ENCODE measurements at places on chromosomes 12 and 14. TPM values are rescaled to one million over a fixed set of nuclear protein-coding genes. Genes with fewer than 3 reads are reported as not detected.

DNA sequence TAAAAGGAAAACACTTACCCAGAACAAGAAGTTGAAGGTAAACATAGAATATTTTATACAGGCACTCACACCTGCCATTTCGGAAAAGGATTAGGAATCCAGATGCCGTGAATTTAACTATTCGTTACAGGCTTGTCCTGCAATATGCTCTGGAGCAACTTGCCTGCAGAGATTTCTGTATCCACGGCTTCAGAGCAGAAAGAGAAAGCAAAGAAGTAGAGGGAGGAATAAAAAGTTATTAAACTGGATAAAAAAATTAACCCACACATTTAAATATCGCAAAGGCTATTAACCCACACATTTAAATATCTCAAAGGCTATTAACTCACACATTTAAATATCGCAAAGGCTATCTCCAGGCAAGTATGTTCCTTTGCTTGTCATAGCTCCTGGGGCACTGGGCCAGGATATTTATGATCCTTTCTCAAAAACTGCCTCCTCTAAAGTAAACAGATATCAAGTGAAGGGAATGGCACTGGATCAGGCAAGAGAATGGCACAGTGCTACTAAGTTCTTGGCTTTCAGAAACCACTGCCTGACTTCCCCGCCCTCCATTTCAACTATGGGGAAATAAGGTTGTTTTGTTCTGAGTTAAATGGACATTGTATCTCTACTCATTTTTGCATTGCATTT lies at the start of gene TSPAN8:
TSPAN8 (minus strand) TSS at position 399 of the 633 bp plus-strand sequence; CDS start at position 78, 321 bp downstream.
- H3K36me3 ChIP-seq: no peaks in the 10 kb centered on the region
- DNase-seq: no peak
- peaks cover 14% of the 10 kb centered on the region for H3K4me1 ChIP-seq
- no peak within 1 kb of the TSS for H3K27ac ChIP-seq

DNA sequence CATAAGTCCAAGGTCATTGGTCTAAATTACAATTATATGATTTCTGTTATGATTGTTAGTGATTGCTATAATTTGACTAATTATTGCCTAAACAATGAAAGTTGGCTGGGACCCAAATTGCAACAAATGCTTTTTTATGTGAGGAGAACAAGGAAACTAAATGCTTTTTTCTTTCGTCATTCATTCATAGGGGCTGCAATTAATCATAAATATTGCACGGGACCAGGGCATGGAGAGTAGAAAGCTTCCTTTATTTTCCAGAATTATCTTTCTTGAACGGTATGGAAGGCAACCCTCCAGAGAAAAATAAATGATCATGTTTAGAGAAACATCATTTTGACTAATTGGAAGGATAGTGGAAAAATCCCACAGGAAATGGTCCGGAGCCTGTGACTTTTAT lies 32.6 kb upstream of the ARHGAP5 start:
- no peak for DNase-seq
- no peaks in the 10 kb centered on the region for H3K4me1 ChIP-seq
- H3K36me3 ChIP-seq: no peaks in the 10 kb centered on the region

DNA sequence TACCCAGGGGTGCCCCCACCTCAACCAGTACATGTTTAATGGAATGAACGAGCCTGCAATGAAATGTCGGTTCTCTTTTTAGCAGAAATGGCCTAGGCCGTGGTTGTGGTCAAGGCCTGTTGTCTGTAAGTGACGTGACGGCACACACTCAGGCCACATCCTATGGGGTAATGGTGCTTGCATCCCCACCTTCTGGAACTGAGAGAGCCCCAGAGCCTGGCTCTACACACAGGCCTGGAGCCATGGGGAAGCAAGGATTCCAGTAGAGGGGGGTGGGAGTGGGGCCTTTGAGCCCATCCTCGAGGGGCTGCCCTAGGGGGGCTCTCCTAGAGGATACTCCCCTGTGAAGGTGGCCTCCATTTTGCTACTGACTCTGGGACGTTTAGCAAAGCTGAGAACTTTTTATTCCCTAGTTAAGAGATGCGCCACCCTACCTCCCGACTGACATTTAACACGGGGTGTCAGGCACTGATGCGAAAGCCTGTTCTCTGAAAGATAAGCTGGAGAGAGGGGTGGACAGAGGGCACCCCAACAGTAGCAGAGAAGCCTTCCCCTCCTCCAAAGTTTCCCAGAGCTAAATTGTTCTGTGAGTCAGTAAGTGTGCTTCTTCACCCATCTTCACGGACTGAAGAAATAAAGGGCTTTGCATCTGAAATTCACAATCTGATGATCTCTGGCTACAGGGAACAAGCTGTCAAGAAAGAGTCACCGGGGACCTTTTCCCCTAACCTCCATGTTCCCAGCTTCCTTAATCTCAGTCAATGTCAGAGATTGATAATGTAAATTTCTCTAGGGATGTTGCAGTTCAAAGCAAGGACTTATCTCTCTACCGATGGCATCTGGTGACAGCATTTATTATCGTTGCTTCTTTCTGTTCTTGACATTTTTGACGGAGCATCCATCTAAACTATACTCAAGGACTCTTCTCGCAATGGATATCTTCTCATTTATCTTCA lies 6.8 kb downstream of the RIN3 start:
- peaks cover 8% of the 10 kb centered on the region for H3K4me1 ChIP-seq
- H3K27ac ChIP-seq: no peak overlapping the region
- DNase-seq: peak; percentile 46
- H3K4me3 ChIP-seq: no peak overlapping the region
- H3K27me3 ChIP-seq: no peaks in the 10 kb centered on the region

DNA sequence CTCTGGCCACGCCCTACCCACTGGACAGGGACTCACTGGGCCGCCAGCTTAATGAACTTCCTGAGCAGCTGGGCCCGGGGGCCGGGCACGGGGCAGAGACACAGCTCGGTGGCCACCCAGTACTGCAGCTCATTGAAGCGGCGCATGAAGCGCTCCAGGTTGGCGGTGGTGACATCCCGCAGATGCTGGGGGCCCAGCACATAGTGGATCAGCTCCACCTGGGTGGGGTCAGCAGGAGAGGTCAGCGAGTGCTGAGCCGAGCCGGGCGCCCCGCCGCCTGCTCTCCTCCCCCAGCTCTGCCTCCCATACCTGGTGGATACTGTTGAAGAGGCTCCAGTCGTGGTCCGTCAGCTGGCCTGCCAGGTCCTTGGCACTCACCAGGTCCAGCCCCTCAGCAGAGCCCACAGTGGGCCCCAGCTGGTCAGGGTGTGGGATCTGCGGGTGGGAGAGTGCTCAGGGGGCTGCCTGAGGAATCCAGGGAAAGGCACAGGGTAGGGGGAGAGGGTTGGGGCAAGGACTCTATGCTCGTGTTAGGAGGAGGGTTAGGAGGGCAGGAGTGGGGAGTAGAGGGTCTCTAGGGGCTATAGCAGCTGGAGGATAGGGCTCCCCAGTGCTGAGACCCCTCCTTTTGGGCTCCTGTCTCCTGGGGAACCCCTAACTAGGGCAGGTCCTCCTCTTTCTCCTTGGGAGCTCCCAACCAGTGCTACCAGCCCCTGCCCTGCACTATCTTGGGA lies 15.5 kb upstream of the ENDOU start:
- no peak overlapping the region for H3K27ac ChIP-seq
- no peak overlapping the region for H3K4me3 ChIP-seq
- H3K36me3 ChIP-seq: no peaks in the 10 kb centered on the region
- DNase-seq: no peak

DNA sequence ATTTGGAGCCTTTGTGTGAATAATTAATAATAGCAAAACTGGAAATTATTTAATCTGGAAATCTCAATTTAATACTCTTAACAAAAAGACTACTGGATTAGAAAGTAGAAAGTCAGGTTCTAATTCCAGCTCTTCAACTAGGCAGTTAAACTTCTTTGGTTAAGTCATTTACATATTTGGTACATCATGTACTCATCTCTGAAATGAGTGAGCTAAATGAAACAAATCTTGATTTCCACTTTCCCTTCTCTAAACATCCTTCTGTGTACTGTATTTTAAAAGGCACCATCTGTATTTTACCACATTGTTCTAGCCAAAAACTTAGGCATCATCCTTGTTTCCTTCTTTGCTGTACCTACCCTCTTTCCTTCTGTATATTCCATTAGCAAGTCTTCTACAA lies 26.9 kb downstream of the CRADD start:
- no peak overlapping the region for H3K27ac ChIP-seq
- no peaks in the 10 kb centered on the region for H3K27me3 ChIP-seq
- no peaks in the 10 kb centered on the region for H3K36me3 ChIP-seq
- H3K4me1 ChIP-seq: peaks cover 31% of the 10 kb centered on the region

- H3K4me1 ChIP-seq: peaks cover 7% of the 10 kb centered on the region
- no peak for DNase-seq
- H3K36me3 ChIP-seq: no peaks in the 10 kb centered on the region
- no peak overlapping the region for H3K4me3 ChIP-seq
- H3K27ac ChIP-seq: no peak overlapping the region
These were observed 51.4 kb upstream of the TMX1 start for GRCh38 chr14:51188566-51189185.

- H3K36me3 ChIP-seq: no peaks in the 10 kb centered on the region
- H3K4me3 ChIP-seq: no peak overlapping the region
- DNase-seq: no peak
- no peak overlapping the region for H3K27ac ChIP-seq
These were observed 34.8 kb upstream of the CLEC14A start for GRCh38 chr14:38290601-38291188.

DNA sequence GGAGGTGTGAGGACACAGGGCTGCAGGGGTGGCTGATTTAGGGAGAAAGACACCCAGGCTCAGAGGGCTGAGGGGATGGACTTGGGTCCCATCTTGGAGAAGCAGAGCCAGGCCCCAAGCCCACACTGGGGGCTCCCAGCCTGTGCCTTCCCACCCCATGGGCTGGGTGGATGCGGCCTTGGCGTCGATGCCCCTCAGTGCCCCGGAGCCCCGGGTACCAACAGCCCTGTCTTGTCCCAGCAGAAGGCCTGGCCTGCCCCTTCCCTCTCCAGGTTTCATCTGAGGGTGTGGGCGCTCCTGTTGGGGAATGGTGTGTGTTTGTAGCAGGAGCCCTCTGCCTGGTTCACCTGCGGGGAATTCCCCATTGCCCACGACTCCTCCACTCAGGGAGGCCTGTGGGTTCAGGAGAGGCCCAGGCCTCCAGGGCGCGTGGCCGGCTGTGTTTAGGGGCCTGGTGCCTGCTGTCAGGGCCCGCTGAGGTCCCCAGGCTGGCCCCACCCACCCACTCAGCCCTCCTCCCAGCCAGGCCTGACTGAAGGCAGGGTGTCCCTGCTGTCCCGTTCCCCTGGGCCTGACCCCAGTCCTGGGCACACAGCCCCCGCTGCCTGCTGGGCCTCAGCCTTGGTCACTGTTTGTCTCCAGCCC lies 51.1 kb upstream of the BEGAIN start:
- H3K36me3 ChIP-seq: no peaks in the 10 kb centered on the region
- H3K27me3 ChIP-seq: peaks cover 12% of the 10 kb centered on the region
- DNase-seq: no peak

- no peak overlapping the region for H3K4me3 ChIP-seq
- no peak for DNase-seq
- H3K36me3 ChIP-seq: peaks cover 50% of the 10 kb centered on the region
- H3K27me3 ChIP-seq: peaks cover 14% of the 10 kb centered on the region
These were observed 7.0 kb downstream of the CCND2 start for GRCh38 chr12:4280351-4281163.

DNA sequence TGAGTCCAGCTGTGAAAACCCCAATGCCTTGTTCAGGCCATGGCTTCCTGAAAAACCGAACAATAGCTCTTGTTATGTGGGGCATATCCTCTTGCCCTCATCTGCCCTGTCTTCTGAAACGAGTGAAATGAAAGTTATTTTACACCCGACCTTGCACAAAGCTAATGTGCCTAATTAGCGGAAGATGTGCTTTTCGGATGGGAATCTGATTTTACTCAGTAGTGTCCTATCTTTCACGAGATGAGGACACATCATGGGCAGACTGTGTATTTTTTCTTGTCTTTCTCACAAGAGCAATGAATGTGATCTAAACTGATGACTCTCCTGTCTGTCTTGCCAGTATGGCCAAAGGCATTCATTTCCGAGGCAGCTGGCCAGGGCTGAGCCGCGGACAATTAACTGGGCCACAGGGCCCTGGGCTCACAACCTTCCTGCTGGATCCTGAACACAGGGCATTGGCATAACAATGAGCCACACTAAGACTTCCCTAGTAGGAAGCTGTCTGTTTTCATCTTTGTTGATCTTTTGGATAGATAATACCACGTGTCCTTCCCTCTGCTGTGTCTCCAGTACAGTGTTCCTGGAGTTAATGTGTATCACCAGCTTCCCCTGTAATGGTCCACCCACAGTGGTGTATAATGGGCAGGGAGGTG lies 86.0 kb upstream of the HIF1A start:
- no peaks in the 10 kb centered on the region for H3K36me3 ChIP-seq
- no peak for DNase-seq
- peak overlapping the region; percentile 91 for H3K27ac ChIP-seq
- H3K4me3 ChIP-seq: no peak overlapping the region
- peaks cover 74% of the 10 kb centered on the region for H3K4me1 ChIP-seq

- H3K27me3 ChIP-seq: no peaks in the 10 kb centered on the region
- peaks cover 11% of the 10 kb centered on the region for H3K4me1 ChIP-seq
- no peak for DNase-seq
- H3K36me3 ChIP-seq: no peaks in the 10 kb centered on the region
These were observed 26.0 kb upstream of the GLIPR1L2 start for GRCh38 chr12:75364919-75365318.

GRCh38 chr12:43761500-43761899 lies 2.7 kb downstream of the IRAK4 start:
- peaks cover 19% of the 10 kb centered on the region for H3K4me1 ChIP-seq
- H3K36me3 ChIP-seq: no peaks in the 10 kb centered on the region
- no peak for DNase-seq
- H3K27ac ChIP-seq: no peak overlapping the region
- H3K27me3 ChIP-seq: no peaks in the 10 kb centered on the region

The SIX1 gene
- total RNA-seq: 92.0 TPM

The CLEC7A gene
- not detected for total RNA-seq

The SDSL gene
- 9.4 TPM for total RNA-seq

The DEPDC4 gene
- total RNA-seq: 1.6 TPM

The SERPINA10 gene
- not detected for total RNA-seq

The SPTB gene
- total RNA-seq: 6.6 TPM

The FICD gene
- 8.4 TPM for total RNA-seq

The CHGA gene
- not detected for total RNA-seq

The NAV3 gene
- 29.9 TPM for total RNA-seq

The POTEG gene
- total RNA-seq: not detected

The GRIP1 gene
- 5.0 TPM for total RNA-seq

Data from chondrocyte (in vitro differentiated cells).